ENCODE measurements at places on chromosomes 4 and X. TPM values are rescaled to one million over a fixed set of nuclear protein-coding genes. Genes with fewer than 3 reads are reported as not detected.

DNA sequence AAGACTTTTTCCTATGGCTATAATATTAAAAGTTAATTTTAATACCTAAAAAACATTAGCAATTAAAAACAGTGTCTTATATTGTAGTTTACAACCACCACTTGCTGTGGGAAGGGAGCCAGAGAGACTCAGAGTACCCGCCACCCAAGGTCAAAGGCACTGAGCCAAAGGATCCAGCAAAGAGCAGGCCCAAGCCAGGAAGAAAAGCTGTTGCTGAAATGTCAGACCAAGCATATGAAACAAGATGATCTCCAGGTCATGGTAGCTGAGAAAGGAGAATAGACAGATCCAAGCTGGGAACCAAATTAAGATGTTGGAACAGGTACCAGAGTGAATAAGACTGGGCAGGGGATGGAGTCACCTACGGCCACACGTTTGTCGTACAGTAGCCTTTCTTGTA is 18.8 kb upstream of the ATOH1 start:
- DNase-seq: no peak

DNA sequence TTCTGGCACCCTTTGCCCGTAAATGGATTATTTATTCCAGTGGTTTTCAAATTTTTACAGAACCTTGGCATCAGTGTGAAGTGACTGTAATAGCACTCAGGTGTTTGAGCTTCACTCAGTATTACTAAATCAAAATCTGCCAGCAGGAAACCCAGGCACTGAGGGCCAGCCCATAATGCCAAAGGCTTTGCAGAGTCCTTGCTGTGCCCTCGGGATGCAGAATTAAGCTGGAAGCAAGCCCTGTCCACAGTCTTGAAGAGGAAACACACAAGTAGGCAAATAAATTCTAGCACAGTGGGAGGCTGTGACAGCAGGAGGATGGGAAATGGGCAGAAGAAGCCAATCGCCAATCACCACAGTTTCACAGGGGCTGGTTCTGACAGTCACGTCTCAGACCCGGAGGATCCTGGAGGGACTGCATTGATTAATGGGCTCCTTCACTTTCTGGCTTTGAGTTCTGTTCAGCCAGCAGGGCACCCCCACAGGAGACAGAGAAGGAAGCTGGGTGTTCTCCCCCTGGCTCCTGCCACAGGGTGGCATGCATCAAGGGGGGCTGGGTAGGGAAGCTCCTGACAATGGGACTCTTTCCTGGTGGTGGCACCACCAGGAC is 138.8 kb downstream of the MTNR1A start:
- no peak for DNase-seq

DNA sequence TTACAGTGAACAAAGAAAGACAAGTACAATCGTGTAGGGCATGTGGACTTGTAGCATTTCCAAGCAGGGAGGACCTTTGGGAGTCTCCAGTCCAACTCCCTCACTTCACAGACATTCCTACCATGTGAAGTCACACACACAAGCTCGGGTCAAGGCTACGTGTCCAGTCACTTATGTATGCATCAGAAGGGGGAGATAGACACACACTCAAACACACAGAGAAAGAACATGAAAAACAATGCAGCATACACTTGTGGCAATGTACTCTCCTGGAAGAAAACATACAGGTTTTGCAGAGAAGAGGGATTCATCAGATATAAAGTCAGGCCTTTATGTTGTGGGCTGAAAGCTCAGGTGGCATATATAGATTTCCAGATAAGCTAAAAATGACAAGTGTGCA is 136.1 kb upstream of the MID1 start:
- no peak for DNase-seq

- DNase-seq: no peak
Measured at GRCh38 chr4:40016007-40016406, 38.3 kb upstream of the PDS5A start.

DNA sequence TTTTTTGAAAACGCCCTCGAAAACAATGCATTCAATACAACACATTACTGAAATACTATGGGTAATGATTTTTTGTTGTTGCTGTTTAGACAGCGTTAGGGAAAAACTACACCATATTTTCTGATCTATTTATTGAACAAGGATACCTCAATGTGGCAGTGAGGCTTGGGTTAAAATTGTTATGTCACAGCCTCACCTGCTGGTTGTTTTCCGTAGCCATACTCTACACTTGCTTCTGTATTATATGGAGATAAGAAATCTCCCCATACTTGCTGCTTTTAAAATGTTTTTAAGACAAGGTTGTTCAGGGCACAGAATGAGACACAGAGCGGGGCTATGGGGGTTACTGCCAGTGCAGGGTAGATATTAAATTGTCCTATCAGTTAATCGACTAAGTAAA is 221.6 kb upstream of the FTHL17 start:
- DNase-seq: no peak

DNA sequence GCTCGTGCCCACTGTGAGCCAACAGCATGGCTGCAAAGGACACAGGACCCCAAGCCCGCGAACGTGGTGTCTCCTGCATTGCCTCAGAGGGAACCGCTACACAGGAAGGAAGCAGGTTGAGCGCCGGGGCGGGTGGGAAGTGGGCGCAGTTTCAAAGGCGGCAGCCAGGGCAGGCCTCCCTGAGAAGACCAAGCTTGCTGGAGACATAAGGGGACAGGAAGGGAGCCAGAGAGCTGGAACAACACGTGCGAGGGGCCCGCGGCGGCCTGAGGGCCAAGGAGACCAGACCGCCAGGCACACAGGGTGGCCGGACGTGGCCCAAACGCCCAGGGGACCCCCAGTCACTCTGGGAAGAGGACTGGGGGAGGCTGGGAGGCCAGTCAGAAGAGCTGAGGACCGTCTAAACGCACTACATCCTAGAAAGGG is 32.0 kb downstream of the CTBP1 start:
- peak; percentile 89 for DNase-seq

GRCh38 chr4:19054916-19055315 is 1033.4 kb upstream of the LCORL start:
- no peak for DNase-seq

DNA sequence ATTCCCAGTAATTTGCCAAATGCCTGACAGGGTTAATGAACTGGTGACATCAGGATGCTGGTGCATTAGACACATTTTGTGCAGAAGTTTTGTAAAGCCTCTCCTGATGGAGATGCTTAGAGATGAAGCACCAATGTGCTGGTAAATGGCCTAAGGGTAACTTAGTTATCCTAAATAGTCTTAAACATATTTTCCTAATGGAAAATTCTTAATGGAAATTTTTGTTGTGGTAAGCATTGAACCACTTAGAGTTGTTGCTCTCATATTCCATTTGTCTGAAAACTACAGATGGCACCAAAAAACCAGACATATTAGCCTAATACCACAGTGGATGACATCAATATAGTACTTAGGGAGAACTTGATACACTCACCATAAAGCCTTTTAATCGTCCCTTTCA is 154.5 kb upstream of the ANK2 start:
- DNase-seq: no peak

DNA sequence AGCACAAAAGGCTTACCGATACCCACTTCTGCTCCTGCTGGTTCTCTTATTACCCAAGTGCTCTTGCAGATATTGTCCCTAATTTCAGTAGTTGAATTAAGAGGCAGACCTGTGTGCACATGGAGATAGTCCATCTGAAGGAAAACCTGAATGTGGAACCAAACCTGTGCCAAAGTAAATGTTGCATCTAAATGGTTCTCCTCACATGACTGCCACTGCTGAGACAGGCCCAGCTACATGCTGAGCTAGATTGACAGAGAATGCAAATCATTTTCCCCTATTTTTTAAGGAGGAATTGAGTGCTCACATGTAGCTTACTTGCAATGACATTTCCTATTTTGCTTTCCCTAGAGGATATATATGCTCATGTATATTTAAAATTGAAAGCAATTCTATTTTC is 609.1 kb upstream of the TECRL start:
- no peak for DNase-seq

DNA sequence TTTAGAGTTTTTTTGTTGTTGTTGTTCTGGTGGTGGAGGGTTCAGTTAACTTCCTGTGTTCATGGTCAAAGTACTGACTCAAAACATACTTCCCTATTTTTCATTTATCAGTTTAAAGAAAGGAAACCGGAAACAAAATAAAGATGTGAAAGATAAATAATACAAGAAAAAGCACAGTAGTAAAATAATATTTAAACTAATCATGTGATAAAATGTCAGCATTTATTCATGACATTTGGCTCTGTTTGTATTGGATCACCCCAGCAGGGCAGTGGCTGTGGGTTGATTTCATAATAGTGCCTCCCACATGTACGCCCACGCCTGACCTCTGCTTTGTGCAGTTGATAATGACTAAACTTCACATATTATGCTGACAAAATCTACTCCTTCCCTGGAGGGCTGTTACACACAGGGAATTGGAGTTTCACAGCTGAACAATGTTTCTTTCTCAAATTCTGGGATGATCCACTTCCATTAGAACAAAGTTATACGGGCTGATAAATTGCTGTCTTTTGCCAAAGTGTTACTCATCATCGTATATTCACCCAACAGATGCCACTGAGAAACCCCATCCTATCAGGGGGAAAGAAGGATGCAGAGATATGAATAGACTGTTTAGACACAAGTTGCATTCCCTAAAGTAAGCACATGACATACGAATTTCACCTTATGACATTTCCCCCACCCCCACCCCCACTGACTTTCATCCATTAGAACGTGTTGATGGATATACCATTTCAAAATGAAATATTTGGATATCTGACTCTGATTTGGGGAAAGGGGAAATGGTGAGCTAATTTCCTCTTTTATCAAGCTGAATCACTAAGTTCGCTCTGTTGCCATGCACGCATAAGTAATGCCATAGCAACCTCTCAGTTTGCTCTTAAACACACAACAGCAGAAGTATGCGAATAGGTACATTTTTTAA is 48.3 kb downstream of the AMELX start:
- no peak for DNase-seq

DNA sequence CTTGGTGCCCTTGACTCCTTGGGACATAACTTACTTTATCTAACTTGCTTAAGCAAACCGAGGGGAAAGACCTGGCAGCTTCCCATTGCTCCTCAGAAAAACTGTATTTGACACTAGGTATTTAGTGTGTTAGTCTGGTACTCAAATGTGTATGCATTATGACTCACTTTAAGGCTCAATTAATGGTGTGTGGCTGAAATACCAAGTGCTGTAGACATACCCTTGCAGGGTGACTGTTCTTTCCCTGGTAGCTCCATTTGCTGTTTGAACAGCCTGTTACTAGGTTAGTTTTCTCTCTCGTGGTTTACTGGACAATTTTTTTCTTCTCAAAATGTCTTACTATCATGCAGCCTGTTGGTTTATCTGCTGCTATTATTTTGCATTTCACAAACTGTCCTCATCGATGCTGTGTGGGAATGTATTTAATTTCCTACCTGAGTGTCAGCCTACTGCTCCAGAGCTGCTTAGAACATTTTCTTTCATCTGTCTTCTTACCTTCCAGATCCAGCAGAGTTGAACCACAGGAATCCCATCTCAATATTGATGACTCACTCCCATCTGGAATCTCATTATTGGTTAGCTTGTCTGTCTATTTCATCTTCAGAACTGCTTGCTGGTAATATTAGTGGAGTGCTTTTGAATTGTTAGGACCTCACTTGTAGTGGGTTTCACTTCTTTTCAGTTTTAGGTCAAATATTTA is 158.0 kb upstream of the FAT1 start:
- no peak for DNase-seq

DNA sequence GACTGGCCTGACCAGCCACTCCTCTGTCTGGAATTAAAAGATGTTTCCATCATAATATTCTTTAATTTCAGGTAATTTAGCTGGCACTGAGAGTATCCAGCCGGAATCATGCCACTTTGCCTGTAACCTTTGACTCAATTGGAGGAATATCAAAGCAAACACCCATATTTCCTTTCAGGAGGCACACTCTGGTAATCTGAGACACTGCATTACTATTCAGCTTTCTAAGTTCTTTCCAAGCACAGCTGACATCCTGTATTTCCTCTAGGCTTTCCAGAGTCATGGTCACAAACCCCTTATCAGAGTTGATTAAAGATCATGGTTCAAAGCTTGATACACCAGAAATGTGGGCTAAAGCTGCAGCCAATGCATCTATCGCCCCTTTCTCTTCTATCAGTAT is 29.3 kb downstream of the INTS12 start:
- DNase-seq: no peak

- DNase-seq: no peak
Measured at GRCh38 chrX:50613846-50614245, 143.2 kb upstream of the DGKK start.

GRCh38 chrX:83077606-83078005 is 430.5 kb upstream of the POU3F4 start:
- no peak for DNase-seq

GRCh38 chr4:16692961-16693506 is 205.4 kb downstream of the LDB2 start:
- DNase-seq: no peak

- DNase-seq: peak; percentile 62
Measured at GRCh38 chr4:143185253-143186107, 763 bp downstream of the USP38 start.

- DNase-seq: no peak
Measured at GRCh38 chr4:113446019-113446418, 315.5 kb downstream of the CAMK2D start.

DNA sequence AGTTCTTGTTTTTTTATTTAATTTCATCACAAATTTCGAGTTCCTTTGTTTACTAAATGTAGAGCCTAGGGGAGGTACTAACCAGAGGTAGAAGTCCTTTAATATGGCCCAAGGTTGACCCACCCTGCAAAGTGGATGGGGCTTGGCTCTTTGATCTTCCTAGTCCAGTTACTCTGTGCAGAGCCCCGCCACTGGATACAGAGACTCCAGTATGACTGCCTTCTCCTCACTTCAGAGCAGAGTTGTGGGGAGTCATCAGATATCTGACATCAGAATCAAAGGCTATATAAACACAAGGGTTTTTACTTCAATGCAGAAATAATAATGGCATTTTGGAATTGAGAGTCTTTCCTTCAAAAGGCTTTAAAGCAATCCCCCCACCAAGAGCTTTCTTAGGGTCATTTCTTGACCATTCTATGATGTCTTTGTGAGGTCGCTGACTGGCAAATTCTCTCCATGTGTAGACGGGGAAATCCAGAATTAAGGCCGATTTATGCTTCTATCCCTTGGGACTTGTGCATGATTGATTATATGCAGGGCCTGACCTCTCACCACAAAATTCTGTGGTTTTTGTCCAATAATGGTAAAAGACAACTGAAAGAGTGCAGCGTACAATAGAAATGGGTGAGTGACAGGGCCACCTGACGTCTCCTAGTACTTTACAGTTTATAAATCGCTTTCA is 88.3 kb upstream of the CITED1 start:
- no peak for DNase-seq

GRCh38 chr4:172793565-172794306 is 374.9 kb upstream of the GALNT7 start:
- DNase-seq: no peak

ARAF gene
- total RNA-seq: 61.5 TPM

GAGE12F gene
- not detected for total RNA-seq

TACC3 gene
- 315 TPM for total RNA-seq

STS gene
- 1.5 TPM for total RNA-seq

SNCA gene
- total RNA-seq: 2.0 TPM

SPANXA1 gene
- total RNA-seq: not detected

HSFX4 gene
- not detected for total RNA-seq

SLC49A3 gene
- 1.1 TPM for total RNA-seq

PRR32 gene
- total RNA-seq: not detected
